COR-L47 (cell line): ENCODE measurements at places on chromosomes 5 and 9.
A peak's percentile ranks its signal among the peaks of the same experiment; 100 is the strongest.

DNA sequence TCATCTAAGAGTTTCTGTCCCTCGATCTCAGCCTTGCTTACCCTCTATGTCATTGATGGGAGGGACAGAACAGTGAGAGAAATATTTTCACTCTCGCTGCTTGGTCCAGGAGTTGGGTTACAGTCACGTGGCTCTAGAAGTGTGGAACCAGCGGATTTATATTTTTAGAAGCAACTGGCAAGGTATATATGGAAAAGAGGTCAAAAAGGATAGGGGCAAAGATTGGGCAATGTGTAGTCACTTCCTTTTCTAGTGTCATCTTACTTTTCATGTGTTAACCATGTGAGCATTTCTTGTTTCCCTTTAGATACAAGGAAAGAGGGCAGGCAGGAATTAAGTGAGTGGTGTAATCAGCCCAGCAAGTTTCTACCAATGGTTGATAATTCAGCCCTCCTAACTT lies 111.5 kb upstream of the ZNF366 start:
- no peak for DNase-seq

DNA sequence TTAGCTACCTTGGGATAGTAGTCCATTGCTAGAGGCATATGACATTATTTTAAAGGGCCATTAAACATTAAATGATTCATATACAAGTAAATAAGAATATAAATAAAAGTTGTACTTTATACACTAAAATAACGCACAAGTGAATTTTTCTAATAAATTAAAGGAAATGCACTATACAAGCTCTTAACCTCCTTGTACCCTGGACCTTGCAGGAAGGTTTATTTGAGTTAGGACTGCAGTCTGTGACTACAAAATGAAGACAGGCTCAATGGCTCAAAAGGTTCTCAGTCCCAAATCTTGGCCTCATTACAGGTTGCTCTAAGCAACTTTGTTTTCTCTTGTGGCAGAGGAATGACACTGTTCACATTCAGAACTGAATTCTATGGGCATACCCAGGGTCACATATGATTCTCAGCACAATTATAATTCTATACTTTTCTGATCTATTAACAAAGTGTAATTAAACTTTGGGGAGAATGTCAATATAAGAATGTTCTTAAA lies 34.4 kb downstream of the FEM1C start:
- no peak for DNase-seq

DNA sequence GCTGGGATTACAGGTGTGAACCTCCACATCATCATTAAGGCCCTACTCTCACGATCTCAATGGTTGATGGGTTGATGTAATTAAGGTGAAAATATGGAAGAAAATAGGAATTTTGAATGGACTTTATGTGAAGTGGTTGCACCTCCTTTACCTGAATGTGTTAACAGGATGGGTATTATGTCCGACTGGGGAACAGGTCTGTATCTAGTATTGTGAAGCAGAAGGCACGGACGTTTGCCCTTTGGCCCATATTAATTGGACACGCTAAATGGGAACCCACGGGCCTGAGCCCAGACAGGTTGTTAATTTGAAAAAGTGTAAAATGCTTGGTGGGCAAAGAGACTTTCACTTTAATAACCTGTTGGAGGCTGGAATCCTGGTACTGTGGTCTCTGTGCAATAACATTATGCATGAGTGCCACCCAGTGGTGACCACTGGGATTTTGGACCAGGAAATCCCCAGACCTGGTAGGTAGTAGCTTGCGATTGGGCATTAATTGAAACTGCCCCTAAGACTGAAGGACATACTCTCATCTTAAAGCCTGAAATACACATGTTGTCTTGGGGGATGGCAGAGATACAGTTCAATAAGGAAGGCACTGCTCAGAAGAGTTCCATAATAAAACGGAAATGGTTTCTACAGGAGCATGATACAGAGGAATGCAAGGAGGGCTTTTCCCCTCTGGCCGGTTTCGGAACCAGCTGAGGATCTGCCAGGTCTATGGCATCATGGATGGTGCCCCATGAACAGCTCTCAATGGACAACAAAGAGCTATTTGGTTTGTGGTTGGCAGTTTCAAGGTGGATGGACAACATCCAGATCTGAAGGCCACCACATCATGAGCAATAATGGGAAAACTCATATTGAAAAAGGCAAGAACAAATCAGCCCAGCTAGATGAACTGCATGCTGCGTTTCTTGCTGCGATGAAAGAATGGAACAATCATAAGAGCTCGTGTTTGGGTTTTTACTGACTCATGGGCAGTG lies 26.2 kb upstream of the BICD2 start:
- DNase-seq = peak; percentile 67

GRCh38 chr5:163807781-163808180 lies 302.4 kb downstream of the MAT2B start:
- DNase-seq = no peak

- DNase-seq = no peak
Measured at GRCh38 chr5:159098603-159099436, 896 bp downstream of the EBF1 start.

DNA sequence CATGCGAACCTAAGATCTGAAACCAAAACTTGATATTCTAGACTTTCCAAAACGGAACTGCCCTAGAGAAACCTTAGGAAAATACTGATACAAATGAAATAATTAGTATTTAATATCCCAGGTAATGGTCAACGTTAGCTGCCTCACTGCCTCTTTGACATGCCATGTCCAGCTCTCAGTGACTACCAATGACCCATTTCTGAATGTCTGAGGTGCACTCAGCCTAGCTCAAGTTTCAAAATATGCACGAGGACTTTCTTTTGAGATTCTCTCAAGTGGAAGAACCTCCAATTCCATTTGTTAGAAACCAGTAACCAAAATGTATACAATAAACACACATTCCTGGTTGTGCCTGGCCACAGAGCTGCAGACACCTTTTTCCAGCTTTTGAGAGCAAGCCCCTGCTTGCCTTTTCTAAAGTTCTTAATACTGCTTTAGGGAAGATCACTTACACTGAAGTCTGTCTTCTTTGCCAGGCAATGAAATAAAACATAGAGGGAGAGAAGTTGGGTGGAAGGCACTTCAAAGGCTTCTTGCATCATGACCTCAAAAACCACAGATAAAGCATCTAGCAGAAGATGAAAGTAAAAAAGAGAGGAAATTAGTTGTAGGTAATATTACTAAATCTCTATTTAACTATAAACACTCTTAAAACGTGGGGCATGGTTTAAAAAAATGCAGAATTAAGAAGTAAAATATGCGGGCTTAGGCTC lies 87.9 kb downstream of the MRPS27 start:
- no peak for DNase-seq

- DNase-seq = no peak
Measured at GRCh38 chr5:163439092-163439425, 1.7 kb downstream of the CCNG1 start.

GRCh38 chr5:34923694-34924461 lies 5.5 kb upstream of the DNAJC21 start:
- no peak for DNase-seq

DNA sequence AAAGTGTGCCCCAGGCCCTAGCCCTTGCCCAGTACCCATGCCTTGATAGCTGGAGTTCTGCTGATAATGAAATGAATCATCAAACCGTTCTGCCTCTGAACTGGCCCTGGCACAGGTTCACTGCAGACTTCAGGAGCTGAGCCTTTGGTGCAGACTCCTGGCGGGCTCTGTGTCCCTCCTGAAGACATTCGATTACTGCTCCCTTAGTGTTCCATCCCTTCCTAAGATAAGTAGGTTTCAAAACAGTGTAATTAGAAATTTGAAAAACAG lies 97.2 kb downstream of the MVB12B start:
- no peak for DNase-seq

- DNase-seq = no peak
Measured at GRCh38 chr9:81082221-81082620, 607.1 kb downstream of the TLE1 start.

GRCh38 chr5:74623006-74623611 lies 17.4 kb downstream of the ENC1 start:
- DNase-seq = no peak

DNA sequence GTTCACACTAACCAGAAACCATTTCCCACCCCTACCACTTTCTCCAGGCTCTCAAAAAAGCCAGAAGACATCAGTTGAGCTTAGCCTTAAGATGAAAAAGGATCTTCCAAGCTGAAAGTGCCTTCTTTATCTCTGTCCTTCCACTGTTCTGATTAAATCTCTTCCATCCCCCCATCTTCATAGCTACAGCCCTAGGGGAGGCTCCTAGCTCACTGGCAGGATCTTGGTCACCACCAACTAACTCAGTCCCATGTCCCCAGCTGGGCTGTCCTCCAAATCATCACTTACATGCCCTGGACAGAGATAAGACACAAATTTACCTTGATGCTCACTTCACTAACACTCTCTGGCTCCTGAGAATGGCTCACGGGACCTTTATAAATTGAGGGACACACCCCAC lies 14.3 kb downstream of the LCP2 start:
- DNase-seq = no peak

- no peak for DNase-seq
Measured at GRCh38 chr5:86626149-86626548, 8.4 kb downstream of the COX7C start.

DNA sequence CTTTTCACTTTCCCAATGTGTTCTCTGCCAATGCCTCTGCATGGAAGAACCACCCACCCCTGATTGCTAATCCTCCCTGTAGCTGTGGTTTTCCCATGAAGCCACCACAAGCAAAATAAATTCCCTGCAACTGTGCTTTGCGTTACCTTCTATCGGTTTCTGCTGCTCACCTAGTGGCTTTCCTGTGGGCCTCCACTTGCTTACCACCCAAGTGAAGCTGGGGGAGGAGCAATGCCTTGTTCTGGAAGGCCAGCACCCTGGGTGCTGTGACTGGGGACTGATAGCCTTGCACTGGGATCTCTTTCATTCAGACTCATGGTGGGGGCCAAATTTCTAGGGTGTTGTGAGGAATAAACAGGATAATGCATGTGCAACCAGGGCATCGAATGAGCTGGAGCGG lies 56.3 kb upstream of the GDNF start:
- DNase-seq = no peak

GRCh38 chr9:7932767-7933166 lies 133.2 kb upstream of the DMAC1 start:
- DNase-seq = no peak

- DNase-seq = no peak
Measured at GRCh38 chr9:29449306-29449705, 1876.0 kb upstream of the C9orf72 start.

GRCh38 chr9:19113964-19114679 lies 11.4 kb upstream of the HAUS6 start:
- no peak for DNase-seq

- no peak for DNase-seq
Measured at GRCh38 chr5:158198636-158199035, 339.7 kb upstream of the CLINT1 start.

GRCh38 chr5:143030349-143030748 lies 260.2 kb downstream of the ARHGAP26 start:
- DNase-seq = no peak

DNA sequence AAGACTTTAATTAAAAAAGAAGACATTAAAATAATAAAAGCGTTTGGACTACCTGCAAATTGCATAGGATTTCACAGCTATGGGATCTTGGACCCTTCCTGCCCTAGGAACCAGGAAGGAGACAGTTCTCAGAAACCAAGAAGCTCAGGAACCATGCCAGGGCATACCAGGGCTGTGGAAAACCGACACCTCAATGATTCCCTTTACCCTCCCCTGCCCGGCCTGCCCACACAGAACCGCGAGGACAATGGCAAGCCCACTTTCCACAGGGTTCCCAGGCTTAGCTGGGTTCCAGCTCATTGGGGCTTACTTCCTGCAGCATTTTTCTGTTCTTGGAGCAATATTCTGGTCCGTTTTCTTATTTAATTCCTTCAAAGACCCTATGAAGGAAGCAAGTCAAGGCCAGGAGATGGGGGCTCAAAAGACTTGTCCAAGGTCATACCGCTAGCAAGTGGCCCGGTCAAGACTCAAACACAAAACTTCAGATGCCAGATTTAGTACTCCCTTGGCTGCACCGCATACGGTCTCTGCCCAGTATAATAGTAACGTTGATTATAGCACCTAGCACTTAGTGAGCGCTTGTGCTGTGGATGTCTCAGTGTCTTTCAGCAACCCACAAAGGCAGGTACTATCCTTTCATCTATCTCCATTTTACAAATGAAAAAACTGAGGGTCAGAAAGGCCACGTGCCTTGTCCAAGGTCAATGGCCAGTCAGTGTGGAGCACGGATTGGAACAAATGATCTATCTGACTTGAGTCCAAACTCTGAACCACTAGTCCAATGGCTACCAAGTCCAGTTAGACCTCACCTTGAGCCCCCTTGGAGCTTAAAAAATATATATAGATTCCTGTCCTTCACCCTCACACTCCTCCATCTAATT lies 6.8 kb downstream of the FAT2 start:
- no peak for DNase-seq

DNA sequence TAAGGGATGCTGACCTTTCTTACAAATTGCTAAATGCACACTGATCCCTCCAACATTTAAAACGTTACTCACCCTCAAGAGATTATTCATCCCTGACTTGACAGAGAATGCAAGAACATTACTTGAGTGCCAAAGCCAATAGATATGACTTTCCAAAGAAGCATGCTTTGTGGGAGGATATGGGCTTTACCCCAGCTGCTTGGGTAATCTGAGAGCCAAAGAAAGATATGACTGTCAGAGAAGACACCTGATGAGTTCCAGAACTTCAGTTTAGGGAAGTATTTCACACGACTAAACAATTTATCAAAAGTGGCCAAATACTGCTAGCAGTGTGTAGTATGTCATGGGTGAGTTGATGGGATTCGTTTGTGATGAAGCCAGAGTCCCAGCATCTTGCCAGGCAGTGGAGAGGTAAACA lies 7.4 kb upstream of the SPDL1 start:
- no peak for DNase-seq

DNA sequence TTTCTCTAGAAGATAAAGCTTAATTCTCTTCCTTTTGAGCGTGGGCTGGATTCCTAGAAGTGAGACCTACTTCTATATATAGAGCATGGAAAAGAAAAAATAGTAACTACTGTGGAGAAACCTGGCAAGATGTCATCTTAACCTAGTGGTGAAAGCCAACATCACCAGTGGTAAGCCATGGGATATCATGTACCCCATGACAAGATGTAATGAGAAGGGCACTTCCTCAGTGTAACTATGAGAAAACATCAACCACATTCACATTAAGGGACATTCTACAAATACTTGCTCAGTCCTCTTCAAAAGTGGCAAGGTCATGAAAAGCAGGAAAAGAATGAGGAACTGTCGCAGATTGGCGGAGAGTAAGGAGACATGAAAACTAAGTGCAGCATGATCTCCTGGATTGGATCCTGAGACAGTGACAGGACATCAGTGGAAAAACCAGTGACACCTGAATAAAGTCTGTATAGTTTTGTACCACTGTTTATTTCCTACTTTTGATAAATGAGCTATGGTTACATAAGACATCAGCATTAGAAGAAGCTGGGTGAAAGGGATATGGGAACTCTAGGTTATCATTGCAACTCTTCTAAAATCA lies 65.4 kb downstream of the PRRC1 start:
- DNase-seq = no peak

DNA sequence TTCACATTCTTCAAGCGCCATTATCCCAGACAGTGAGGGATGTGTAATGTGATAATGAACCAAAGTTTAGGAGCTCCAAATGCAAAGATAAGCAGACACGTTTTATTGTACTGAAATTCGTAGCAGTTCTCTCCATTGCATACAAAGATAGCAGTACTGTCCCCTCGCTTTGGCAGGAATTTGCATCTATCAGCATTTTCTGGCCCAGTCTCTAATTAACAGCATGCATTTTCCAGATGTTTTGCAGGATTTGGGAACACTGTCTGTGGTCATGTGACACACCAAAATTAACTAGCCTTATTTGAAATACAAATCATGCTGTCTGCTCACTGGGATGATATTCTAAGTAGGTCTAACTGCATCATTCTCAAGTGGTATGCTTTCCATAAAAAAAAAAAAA lies 235.9 kb upstream of the TRPM3 start:
- DNase-seq = no peak
